ENCODE measurements at places on chromosomes 13 and 19.
A peak's percentile ranks its signal among the peaks of the same experiment; 100 is the strongest.

- DNase-seq: no peak
Observed at GRCh38 chr13:33751151-33751550, 66.8 kb upstream of the RFC3 start.

- no peak for DNase-seq
Observed at GRCh38 chr13:91816263-91816807, 417.9 kb downstream of the GPC5 start.

DNA sequence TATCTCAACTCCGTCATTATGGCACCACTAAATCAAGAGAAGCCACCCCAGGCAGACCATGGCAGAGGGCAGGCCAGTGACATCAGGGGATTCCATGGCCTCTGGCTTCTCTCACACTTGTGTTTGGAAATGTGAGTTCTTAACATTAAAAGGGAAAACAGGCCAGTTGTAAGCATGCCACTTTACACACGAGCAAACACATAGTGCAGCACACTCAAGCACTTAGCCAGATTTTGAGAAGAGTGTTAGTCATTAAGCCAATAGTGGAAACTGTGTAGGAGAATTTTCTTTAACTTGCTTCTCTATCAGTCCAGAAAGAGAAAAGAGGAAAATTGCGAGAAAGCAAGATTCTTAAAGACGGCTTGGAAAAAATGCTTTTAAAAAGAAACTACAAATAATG lies 401.5 kb downstream of the TDRD3 start:
- DNase-seq: no peak

DNA sequence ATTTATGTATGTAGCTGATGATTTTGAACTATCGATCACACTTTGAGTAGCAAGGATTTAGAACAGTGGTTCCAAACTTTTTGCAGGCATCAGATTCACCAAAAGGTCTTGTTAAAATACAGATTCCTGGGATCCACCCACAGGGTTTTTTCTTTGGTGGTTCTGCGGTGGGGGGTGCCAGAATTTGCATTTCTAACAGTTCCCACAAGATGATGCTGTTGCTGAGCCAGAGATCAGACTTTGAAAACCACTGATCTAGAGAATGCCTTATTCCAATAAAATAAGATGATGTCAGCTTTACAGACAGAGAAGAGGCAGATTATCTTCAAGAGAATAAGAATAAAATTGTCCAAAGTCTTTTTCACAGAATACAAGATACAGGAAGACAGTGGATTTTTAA lies 80.9 kb upstream of the SHISA2 start:
- DNase-seq: no peak

- DNase-seq: no peak
Observed at GRCh38 chr13:40583738-40584137, 82.7 kb downstream of the FOXO1 start.

GRCh38 chr13:59691501-59692066 lies 472.1 kb downstream of the DIAPH3 start:
- DNase-seq: no peak

DNA sequence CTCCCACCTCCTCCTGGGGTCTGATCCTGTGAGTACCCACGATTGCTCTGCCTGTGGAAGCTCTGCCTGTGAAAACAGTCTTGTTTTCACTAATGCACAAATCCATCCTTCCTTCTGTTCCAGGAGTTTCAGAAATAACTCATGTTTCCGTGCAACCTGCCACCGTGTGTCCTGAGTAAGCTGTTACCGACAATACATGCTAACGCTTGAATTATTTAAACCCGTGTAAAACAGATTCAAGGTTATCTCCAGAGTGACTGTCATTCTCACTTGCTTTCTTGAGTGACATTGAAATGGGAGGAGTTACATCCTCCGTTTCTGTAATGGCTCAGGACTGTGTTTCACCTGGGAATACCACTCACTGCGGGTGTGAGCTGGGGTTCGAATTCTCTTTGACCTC lies 24.9 kb downstream of the GPR12 start:
- no peak for DNase-seq

DNA sequence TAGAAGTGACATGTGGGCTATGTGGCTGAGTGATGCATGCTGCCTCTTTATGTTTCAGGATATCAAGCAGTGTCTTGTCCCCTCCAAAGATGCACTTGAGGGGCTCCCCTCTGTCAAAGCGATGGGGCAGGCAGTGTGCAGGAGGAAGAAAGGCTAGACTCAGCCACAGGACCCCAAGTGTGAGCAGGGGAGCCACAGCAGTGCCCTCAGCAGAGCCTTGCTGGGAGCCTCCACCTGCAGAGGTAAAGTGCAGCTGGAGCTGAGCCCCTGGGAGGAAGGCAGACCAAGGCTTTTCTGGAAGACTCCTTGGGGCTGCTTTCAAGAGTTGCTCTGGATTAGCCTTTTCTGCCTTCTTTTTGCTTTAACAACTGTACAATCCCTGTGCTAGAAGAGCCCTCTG lies 247.3 kb downstream of the DLEU7 start:
- no peak for DNase-seq

GRCh38 chr13:23506807-23507291 lies 63.4 kb upstream of the TNFRSF19 start:
- DNase-seq: peak; percentile 66

DNA sequence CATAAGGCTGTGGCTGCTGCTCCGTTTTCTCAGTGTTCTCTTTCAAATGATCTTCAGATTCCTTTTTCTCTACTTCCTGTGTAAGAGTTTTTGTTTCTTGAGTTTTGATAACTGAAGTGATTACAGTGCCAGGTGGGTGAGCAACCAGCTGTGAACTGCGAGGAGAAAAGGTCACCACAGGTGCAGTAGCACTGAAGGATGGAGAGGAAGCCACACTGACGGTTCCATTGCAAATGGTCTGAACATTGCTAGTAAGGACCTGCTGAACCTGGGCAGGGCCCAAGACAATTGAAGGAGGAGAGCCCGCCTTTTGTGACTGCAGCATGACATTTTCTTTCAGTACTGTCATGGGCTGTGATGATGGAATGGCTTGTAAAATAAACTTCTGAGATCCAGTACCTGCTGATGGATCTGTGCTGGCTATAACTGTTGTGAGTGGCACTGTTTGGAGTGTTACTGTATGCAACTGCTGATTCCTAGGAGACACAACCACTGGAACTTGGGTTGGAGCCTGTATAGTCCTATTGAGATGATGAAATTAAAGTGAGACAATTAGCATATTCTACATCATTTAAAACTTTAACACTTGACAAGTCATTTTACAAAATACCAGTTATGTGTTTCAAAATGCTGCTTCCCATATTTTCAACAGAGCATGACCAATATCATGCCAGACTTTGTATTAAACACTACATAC lies 85.5 kb downstream of the ELF1 start:
- DNase-seq: no peak

DNA sequence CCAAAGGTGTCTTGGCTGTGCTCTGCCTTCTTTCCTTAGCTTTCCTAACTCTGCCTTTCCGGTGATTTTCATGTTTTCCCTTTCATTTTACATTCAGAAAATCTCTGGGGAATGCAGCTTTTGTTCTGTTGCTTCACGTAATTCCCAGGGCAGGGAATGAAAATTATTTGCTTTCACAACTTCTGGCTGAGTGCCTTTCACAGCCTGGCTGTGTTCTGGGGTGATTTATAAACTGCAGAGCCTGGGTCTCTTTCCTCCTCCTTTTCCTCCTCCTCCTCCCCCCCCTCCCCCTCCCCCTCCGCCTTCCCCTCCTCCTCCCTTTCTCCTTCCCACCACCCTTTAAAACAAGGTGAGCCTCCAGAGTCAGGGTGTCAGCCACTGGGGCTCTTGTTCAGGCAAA lies 84.3 kb downstream of the RNASEH2B start:
- peak; percentile 69 for DNase-seq

- no peak for DNase-seq
Observed at GRCh38 chr19:17873786-17874757, 2.3 kb downstream of the SLC5A5 start.

GRCh38 chr13:21218351-21219035 lies 42.0 kb downstream of the MRPL57 start:
- DNase-seq: no peak

DNA sequence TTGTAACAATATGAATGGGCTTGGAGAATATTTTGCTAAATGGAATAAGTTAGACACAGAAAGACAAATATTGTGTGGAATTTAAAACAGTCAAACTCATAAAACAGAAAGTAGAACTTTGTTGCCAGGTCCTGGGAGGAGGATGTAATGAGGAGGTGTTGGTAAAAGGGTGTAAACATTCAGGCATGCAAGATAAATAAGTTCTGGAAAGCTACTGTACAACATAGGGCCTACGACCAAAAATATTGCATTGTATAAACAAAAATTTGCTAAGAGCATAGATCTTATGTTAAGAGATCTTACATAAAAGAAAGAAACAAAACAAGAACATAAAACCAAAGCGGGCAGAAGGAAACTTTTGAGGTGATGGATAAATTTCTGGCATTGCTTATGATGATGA lies 1907.8 kb upstream of the PCDH20 start:
- DNase-seq: no peak

- DNase-seq: peak; percentile 68
Observed at GRCh38 chr19:38319421-38320258, at the start of gene KCNK6. TSS of gene KCNK6 (plus strand) at chr19:38319845. CDS start at chr19:38319951, 106 bp downstream.

DNA sequence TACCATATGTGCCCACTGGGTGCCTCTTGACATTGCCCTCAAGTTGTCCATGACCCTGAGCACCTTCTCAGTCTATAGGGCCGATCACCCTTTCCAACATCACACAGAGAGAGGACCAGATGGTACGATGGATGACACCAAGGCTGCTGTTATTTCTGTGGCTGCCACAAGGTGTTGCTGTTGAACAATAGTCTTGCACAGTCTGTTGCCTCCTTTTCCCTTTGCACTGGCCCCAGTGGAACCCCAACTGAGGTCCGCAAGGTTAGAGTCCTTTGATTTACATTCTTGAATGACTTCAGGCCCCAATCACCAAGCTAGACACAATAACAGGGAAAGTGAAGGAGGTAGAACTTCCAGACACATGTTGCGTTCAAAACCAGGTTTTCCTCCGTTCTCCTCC lies 52.0 kb downstream of the TINCR start:
- no peak for DNase-seq

GRCh38 chr19:13015361-13016223 lies 20.3 kb downstream of the NFIX start:
- no peak for DNase-seq

GRCh38 chr19:43936188-43936587 lies 1.1 kb upstream of the ZNF45 start:
- no peak for DNase-seq

DNA sequence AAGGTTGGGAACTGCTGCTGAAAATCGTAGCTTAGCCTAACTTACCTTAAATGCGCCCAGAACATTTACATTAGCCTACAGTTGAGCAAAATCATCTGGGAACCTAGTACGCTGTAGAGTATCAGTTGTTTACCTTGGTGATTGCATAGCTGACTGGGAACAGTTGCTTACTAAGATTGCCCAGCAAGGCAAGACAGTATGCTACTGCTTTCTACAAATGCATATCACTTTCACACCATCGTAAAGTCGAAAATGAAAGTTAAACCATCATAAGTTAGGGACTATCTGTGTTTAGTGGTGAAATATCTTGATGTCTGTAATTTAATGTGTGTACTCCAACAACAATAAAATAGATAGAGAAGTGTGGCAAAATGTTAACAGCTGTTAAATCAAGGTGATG lies 1670.6 kb upstream of the PCDH20 start:
- no peak for DNase-seq

- DNase-seq: no peak
Observed at GRCh38 chr13:40241125-40241798, 425.2 kb downstream of the FOXO1 start.

GRCh38 chr13:71772361-71772760 lies 94.6 kb downstream of the DACH1 start:
- no peak for DNase-seq

DNA sequence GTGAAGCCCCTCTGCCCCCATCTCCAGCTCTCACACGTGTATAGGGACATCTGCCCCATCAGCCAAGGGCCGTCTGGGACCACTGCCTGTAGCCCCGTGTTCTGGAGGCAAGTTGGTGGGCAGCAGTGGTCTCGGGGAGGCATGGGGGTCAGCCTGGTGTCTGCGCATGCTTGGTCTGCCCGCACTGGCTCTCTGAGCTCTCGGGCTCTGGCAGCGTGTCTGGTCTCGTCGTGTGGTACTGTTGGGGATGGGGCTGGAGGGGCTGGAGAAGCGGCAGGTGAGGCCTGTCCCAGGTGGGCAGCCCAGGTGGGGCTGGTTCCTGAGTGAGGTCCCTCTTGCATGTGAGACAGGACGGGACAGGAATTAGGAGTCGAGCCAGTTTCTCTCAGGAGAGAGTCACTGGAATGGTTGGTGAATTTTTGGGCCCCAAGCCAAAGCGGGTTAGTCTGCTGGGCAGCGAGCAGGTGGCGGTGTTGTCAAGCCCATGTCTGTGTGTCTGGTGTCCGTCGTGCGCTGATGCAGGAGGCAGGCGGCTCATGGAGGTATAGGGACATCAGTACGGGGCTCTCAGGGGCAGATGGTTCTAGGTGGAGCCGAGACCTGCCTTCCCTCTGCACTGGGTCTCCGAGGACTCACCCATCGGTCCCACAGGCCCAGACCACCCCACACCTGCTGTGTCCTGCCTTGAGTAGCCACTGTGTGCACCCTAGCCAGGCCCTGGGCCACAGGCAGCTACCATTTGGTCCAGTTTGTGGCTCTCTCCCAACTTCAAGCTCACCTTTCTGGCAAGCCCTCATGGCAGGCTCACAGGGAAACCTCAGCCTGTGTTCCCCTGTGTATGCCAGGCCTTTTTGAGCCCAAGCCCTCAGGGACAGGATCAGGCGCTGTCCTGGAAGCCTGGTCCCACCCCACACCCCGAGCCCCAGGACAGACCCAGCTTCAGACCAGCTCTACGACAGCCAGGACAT lies 18.2 kb downstream of the COMP start:
- DNase-seq: no peak

- no peak for DNase-seq
Observed at GRCh38 chr13:73825143-73825542, 309.1 kb downstream of the KLF12 start.

DNA sequence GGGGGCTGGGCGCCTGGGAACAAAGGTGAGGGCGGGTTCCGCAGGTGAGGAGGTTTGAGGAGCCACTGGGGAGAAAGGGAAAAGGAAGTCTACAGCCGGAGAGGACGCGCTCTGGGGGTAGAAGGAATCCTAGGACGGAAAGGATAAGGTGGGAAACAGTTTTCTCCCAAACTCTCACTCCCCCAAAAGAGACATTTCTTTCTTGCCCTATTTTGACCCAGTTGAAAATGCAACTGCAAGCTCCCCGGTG lies 651 bp upstream of the POLR1D start:
- no peak for DNase-seq

DNA sequence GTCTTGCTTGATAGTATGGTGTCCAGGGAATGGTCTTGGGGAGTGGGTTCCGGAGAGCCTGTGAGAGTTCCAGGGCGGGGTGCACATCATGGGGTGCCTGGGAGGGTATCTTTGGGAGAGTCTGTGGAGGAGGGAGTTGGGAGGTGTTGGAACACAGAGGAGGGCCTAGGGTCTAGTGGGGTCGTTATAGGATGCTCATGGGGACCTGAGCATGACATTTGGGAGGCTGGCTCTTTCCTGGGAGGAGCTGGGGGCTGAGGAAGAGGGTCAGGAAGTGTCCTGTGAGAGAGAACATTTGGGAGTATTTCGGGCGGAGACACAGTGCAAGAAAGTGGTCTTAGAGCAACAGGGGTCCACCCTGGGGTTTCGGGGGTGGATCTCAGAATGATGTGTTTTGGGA lies 2.7 kb downstream of the ACTL9 start:
- no peak for DNase-seq
